Stimulated activated CD8-positive, alpha-beta memory T cell treated with anti-CD3 and anti-CD28 coated beads, Interleukin-2, amount 100 ng/mL, for 1 hour (primary cell): ENCODE measurements at places on chromosomes 1 and 21.

DNA sequence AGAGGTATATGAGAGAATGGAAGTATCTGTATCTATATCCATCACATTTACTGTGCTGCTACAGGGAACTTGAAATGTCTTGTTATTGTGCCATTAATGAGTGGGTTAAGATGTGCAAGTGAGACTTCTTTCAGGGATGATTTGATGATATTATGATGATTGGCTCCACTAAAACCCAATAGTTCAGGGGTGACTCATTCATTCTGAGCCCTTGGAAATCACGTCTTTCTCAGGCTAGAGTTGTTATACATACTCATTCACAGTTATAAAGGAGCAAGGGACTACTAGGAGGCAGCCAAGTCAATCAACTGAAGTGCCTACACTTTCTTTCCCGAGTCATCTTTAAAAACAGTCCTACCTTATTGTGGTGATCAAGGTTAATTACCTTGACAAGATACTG lies 1109.8 kb upstream of the B3GALT2 start:
- no peak for DNase-seq

GRCh38 chr1:162040001-162040400 lies 16.3 kb upstream of the OLFML2B start:
- no peak for DNase-seq

GRCh38 chr1:157124855-157125254 lies 13.3 kb downstream of the ETV3 start:
- no peak for DNase-seq

GRCh38 chr21:37319551-37319950 lies 47.0 kb upstream of the DYRK1A start:
- no peak for DNase-seq

- no peak for DNase-seq
Observed at GRCh38 chr1:92842082-92843045, 10.5 kb downstream of the RPL5 start.

- DNase-seq: no peak
Observed at GRCh38 chr1:46657775-46658174, 10.4 kb downstream of the ATPAF1 start.

DNA sequence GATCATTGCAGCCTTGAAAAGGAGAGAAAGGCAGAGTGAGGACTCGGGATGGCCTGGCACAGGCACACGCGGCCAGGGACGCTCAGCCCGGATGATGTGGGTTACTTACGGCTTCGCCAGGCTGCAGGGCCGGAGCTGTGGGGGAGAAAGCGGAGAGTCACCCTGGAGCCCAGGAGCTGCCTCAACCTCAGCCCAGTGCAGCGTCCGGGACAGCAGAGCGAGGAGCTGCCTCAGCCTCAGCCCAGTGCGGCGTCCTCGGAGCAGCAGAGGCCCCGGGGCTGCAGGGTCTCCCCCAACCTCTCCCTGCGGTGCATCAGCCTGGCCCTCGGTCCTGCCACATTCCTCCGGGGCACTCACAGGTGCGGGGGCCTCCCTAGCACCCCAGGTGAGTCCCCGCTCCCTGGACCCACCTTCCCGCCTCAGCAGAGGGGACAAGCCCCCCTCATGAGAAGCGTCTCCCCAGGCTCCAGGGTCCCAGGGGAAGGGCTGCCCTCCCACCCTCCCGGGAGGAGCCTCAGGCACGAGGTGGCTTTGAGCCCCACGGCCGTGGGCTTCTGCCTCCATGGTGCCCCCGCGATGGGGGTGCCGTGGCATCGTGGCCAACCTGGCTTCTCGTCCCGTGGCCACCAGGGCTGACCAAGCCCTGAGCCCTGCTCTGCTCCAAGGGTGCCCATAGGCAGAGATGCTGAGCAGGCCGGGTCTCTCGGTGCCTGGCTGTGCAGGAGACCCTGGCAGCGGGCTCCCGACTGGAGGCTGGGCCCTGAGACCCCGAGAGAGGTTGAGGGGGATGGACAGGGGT lies 10.5 kb upstream of the RNF223 start:
- no peak for DNase-seq

GRCh38 chr1:109927911-109928321 lies 17.3 kb downstream of the CSF1 start:
- DNase-seq: no peak
